ENCODE measurements at places on chromosomes 7 and 10. TPM values are rescaled to one million over a fixed set of nuclear protein-coding genes. Genes with fewer than 3 reads are reported as not detected.

Gene ZNF503
- total RNA-seq, result 23.9 TPM

Gene ITPRID1
- total RNA-seq, result not detected

Gene TMEM139
- 0.51 TPM for total RNA-seq

Gene DAGLB
- total RNA-seq, result 20.4 TPM

Gene SPAM1
- total RNA-seq, result 0.62 TPM

Gene ZNF438
- total RNA-seq, result 1.5 TPM

Gene TMEM140
- total RNA-seq, result 14.6 TPM

Gene GALNT17
- total RNA-seq, result 58.1 TPM

Gene AMPH
- total RNA-seq, result not detected

- H3K4me1 ChIP-seq, result no peaks in the 10 kb centered on the region
- DNase-seq, result no peak
- no peak overlapping the region for H3K27ac ChIP-seq
- no peaks in the 10 kb centered on the region for H3K27me3 ChIP-seq
- no peaks in the 10 kb centered on the region for H3K36me3 ChIP-seq
- no peak overlapping the region for H3K4me3 ChIP-seq
Measured at GRCh38 chr7:33356336-33356735, 227.0 kb downstream of the BBS9 start.

DNA sequence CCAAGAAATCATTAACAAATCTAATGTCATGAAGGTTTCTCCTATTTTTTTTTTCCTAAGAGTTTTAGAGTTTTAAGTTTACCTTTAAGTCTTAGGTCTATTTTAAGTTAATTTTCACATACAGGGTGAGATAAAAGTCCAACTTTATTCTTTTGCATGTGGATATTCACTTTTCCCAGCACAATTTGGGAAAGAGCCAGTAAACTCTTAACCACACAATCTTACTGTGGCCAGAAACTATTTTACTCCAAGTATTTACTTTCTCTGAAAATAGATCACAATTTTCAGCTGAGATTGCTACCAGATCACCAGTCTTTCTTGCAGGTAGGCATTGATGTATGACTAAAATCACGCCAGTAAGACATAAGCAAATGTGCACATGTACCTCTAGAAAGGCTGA, 728.5 kb downstream of the TNS3 start:
- no peaks in the 10 kb centered on the region for H3K36me3 ChIP-seq
- no peak for DNase-seq
- no peak overlapping the region for H3K4me3 ChIP-seq

DNA sequence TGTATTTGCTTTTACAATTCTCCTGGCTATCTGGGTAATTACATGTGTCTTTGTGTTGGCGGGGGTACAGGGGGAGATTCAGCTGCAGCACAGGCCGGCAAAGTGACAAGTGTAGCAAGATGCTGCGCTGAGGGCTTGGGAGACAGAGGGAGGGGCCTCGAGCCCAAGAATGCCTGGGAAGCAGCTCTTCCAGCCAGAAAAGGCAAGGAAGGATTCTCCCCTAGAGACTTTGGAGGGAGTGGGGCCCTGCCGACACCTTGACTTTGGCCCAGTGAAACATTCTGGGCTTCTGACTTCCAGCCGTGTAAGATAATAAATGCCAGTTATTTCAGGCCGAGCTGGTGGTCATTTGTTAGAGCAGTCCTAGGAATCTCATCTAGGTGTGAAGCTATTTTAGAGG, 7.2 kb upstream of the REPIN1 start:
- H3K4me3 ChIP-seq, result no peak overlapping the region
- no peak for DNase-seq
- H3K27ac ChIP-seq, result no peak overlapping the region

DNA sequence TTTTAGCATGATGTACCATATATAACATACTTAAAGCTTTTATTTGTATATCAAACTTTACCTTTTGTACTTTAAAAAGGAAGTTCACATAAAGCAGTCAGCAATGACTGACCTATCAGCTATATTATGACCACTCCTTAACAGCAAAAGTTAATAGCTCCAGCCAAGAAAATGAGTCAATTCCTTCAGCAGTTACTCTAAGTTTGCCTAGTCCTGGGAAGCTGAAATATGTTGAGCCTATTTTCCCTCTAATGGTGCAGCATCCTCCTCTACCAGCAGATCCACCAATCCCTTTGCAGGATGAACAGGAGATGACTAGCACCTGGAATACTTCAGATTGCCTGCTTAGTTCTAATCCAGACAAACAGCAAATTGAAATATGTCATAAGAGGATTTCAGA, 64.2 kb downstream of the CUL2 start:
- H3K4me1 ChIP-seq, result no peaks in the 10 kb centered on the region
- no peaks in the 10 kb centered on the region for H3K36me3 ChIP-seq
- no peak overlapping the region for H3K27ac ChIP-seq
- no peak overlapping the region for H3K4me3 ChIP-seq
- DNase-seq, result no peak

- H3K4me1 ChIP-seq, result no peaks in the 10 kb centered on the region
- no peak overlapping the region for H3K4me3 ChIP-seq
- DNase-seq, result no peak
- H3K27ac ChIP-seq, result no peak overlapping the region
Measured at GRCh38 chr10:10828623-10829022, 189.0 kb upstream of the CELF2 start.

Data from prostate gland (tissue), 2 donors.